ENCODE measurements at places on chromosomes 3 and 15.

GRCh38 chr3:190158261-190158660 is 37.6 kb upstream of the P3H2 start:
- no peak for DNase-seq

DNA sequence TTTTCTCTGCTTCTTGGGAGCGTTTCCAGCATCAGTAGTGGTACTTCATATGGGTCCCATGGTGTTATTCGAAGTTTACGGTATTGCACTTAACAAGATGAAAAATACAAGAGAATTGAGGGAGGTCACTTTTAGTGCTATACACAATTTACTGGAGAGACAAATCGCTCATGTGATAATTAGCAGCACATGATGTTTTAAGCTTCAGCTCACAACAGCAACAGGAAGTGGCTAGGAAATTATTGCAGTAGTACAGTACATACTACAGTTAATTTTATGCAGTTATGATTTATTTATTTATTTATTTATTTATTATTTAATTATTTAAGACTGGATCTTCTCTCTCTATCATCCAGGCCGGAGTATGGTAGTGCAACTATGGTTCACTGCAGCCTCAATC is 14.4 kb upstream of the DCAF1 start:
- DNase-seq = no peak

GRCh38 chr3:150097588-150097890 is 126.8 kb upstream of the PFN2 start:
- no peak for DNase-seq

- no peak for DNase-seq
Measured at GRCh38 chr3:38067508-38068233, 28.7 kb downstream of the DLEC1 start.

- no peak for DNase-seq
Measured at GRCh38 chr3:72907131-72907711, 19.4 kb downstream of the GXYLT2 start.

DNA sequence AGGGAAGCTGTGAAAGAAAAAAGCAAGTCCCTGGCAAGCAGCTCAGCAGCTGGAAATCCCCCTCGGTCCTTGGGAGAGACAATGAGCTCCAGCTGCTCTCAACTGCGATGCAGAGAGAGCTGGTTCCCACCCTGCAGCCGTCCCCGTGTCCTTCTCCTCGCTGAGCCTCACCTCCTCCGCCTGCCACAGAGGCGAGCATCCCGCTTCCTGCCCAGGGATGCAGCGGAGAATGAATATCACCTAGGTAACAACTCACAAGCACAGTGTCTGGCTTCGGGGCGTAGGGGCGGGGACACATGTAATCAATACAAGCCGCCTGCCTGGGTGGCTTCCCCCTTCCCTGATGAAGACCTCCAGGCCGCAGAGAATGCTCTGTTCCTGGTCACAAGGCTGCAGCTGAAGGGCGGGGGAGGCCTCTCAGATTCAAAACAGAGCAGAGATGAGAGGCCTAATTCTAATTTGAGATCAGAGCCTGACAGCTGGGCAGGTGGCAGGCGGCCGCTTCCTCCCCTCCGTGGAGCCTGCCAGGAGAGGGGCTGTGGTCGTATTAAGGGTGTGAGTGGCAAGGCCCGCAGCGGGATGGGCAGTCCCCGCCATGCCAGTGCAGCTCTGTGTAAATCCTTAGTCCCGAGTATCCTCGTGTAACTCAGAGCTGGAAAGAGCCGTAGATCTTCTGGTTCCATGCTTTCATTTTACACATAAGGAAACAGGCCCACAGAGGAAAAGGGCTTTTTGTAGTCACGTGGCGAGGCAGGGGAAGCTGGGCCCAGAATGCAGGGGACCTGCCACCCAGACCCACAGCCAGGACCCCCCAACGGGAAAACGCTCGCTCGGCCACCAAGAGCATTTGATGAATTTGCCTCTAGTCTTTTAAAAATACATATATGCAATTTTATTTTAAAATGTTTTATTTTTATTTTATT is 24.3 kb downstream of the ZDHHC19 start:
- DNase-seq = no peak
